ENCODE measurements at places on chromosomes 11 and 22.

GRCh38 chr22:20979243-20979809 lies 2.8 kb upstream of the LZTR1 start:
- peak; percentile 50 for DNase-seq

DNA sequence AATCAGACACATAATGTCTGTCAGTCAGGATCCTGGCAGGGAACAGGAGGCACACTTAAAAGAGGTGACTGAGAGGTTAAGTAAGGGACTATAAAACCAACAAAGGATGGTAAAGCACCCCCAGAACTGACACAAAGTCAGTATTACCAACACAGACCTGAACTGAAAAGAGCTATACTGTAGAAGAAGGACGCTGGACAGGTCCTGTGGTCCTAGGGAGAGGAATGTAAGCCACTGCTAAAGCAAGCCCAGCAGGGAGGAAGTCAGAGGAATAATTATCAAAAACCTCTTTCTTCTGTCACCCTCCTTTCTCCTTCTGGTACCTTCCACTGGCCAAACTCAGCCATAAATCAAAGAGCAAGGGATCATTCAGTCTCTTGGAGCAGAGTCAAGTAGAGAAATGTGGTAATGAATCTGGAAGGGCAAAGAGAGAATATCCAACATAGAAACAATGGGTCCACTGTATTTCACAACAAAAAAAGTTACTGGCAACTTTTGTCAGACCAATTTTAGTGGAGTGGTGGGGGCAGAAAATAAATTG lies 33.4 kb upstream of the ANGPTL5 start:
- DNase-seq = no peak

DNA sequence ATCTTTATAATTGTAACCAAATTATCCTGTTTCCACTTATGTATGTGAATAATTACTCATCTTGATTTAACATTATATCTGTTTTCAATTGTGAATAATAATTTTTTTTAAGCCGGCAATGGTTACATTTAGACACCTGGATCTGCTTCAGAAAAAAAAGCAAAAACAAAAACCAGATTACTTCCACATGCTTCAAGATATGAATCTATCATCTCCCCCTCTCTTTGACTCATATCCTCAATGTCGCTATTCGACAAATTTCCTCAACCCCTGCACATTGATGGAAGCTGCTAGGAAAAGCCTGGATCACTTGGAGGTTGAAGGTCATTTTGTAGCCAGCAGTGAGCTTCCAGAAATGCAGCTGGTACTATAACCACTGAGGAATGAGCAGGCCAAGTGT lies 42.7 kb downstream of the SLC1A2 start:
- no peak for DNase-seq

GRCh38 chr11:65183201-65183891 lies 1.6 kb downstream of the CAPN1 start:
- no peak for DNase-seq

DNA sequence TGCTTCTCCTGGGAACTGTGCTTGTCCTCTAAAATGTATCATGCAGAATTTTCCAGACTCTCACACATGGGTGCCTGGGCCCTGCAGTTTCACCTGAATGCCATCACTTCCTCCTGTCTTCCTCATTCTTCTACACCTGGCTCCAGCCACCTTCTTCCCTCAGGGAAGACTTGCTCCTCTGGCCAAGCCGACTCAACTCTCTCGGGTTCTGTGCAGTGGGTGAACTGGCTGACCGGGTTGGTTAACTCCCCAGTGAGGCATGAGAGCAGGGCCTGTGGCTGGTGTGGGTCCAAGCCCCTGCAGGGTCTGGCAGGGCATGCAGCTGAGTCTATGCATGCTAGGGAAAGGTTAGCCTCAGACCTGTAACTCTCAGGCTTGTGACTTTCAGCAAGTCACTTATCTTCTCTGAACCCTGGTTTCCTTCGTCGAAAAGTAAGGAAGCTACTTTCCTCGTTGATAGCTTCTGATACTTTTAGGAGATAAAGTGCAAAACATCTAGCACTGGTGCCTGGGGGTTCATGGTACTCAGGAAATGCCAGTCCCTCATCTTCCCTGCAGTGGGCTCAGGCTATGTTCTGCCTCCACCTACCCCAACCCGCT lies 11.9 kb downstream of the CD82 start:
- no peak for DNase-seq

GRCh38 chr11:86941871-86942599 lies 13.2 kb downstream of the FZD4 start:
- no peak for DNase-seq

DNA sequence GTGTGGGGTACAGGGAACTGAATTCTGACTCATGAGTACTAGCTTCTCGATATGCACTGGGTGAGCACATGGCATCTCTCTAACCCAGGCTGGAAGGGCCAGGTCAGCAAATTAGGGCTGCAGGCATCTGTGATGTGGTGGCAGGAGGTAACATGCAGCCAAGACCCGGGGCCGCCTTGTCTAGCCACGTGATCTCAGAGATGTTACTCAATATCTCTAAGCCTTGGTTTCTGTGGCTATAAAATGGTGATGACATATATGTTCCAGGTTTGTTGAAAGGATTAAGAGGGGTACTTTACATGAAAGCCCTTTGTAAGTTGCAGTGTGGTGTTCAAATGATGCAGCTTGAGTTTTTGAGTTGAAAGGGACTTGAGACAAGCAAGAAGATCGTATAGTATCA lies 3.2 kb downstream of the ST14 start:
- no peak for DNase-seq

DNA sequence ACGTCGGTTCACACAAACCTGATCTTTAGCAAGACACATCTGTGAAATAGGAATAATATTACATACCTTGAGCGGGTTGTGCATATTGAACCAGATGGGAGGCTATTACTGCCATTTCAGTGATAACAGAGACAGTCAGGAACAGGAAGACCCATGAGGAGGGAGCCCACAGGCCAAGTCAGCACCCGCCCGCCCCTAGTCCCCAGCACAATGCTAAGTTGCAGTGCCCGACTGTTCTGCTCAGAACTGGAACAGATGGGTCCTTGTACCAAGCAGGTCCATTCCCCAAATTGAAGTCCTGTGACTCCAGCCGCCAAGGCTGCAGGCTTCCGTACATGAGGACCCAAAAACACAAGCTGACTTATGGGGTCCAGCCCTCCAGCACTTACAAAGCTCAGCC lies 9.3 kb downstream of the CXCR5 start:
- DNase-seq = no peak

GRCh38 chr11:65254724-65255123 lies 7.0 kb upstream of the POLA2 start:
- DNase-seq = no peak

GRCh38 chr11:96112192-96113128 lies 188.6 kb upstream of the MTMR2 start:
- no peak for DNase-seq

GRCh38 chr22:20299746-20300136 lies 20.1 kb downstream of the DGCR6L start:
- DNase-seq = no peak

DNA sequence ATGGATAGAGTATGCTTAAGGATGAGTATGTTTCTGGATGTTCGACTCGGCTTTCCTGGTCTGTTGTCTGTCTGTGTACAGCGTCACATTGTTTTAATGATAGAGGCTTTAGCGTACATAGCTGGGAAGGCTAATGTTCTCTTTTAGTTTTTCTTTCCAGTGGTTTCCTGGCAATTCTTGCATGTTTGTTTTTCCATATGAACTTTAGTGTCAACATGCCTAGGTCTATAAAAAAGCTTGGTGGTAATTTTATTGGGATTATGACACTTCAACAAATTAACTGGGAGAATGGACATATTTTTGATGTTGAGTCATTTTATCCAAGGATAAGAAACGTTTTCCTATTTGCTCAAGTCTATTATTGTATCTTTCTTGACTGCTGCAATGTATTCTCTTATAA lies 17.6 kb downstream of the F2 start:
- no peak for DNase-seq

DNA sequence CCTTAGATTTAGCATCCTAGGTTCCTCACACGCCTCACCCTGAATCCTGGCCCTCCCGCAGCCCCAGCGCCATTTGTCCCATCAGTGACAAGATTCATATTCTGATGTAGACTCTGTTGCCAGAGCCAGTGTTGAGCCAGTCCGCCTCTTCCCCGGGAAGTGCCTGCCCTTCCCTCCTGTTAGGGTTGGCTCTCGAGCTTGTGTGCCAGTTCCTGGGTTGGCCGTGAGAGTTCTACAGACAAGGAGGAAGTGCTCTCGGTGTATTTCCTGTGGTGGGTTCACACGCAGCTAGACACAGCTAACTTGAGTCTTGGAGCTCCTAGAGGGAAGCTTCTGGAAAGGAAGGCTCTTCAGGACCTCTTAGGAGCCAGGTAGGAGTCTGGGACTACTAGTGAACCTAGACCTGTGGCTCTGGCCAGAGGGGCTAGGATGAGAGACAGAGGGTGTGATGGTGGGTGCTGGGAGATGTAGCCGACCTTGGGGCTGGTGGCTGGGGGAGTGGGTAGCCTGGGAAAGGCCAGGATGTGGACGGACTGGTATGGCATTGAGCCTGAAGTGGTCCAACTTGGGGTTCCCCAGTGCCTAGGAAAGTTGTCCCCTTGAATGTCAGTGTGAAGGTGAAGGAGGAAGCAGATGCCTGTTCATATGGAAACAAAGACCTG lies at the start of gene IL18BP:
TSS of gene IL18BP (plus strand) at position 261 of the 662 bp plus-strand sequence. CDS start 1,076 bp downstream, outside the sequence.
- DNase-seq = no peak

- no peak for DNase-seq
These were observed 4.9 kb upstream of the NUDT8 start for GRCh38 chr11:67634366-67635230.

DNA sequence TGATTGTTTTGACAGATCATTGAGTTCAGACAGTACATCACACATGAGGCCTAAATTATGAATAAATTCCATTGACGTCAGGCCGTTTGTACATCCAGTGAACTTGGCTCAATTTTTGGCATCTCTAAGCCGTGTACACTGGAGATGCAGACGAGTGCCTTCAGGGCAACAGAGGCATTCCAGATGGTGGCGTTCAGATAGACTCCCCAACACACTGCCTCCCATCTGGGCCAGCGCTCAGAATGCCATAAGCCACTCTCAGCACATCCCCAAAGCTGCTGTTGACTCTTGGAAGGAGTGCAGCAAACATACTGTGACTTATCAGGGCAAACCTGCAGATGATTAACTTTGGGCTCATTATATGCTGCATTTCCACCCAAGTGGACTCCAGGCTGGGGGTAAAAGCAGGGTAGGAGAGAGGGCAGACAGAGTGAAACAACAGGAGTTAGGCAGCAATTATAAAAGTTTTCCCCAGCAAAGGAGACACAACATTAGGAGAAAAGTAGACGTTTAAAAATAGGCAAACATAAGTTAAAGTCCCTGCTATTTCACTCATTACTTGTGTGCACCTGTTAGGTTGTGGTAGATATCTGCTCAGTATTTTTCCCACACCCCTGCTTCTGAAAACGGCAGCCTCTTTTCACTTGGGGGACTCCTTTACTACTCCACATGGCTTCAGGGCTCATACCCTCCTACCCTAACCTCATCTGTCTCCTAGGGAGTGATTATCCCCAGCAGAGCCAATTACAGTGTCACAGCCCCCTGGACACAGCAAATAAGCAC lies 60.2 kb upstream of the PDE3B start:
- no peak for DNase-seq

GRCh38 chr11:61955422-61956135 lies 5.4 kb downstream of the BEST1 start:
- no peak for DNase-seq

GRCh38 chr11:9739123-9739900 lies 75.4 kb downstream of the SWAP70 start:
- no peak for DNase-seq

DNA sequence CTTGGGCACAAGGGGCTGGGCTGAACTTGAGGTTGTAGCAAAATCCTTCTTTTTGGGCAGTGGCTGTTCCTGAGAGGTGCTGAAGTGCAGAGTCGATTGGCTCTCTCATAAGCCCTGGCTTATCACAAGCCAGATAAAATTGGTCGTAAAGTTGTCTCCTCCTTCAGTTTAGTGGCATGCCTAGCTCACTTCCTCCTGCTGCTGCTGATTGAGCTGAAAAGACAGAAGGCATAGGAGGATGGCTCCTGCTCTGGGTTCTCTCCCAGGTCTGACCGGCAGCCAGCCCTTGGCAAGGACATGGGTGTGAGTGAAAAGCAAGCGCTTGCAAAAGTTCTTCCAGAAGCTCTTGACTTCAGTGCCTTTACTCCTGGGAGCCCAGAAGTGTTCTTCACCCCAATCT lies 83.9 kb downstream of the LDLRAD3 start:
- no peak for DNase-seq

GRCh38 chr22:26452236-26453016 lies 23.4 kb downstream of the ASPHD2 start:
- DNase-seq = no peak

DNA sequence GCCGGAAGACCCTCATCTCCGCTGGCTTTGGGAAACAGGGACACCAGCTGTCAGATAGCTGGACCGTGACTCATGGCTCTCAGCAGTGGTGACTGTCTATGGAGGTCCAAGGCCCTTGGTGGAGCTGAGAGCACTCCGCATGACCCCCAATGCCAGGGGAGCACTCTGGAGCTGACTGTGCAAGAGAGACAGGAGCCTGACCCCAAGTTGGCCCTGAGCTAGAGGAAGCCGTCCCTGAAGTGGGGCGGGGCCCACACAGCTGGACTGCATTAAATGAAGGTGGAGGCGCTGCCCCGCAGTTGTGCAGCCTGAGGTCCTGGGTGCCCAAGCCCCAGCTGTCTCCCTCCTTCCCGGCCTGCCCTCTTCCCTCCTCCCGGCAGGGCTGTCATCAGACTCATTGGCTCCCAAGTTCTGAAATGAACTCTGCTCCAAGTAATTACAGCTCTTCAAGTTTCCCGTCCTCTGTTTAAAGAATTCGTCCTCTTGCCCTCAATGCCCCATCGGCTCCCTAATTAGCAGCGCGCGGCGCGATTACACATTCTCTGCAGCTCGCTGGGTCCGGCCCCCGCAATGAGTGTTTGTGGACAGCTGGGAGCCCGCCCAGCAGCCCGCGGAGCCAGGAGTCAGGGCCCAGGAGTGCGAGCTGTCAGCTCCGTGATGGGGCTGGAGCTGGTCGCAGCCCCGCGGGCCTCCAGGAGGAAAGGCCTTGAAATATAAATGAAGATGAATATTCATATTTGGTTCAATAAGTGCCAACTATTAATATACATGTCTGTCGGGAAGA lies 93.2 kb upstream of the LMO1 start:
- no peak for DNase-seq

DNA sequence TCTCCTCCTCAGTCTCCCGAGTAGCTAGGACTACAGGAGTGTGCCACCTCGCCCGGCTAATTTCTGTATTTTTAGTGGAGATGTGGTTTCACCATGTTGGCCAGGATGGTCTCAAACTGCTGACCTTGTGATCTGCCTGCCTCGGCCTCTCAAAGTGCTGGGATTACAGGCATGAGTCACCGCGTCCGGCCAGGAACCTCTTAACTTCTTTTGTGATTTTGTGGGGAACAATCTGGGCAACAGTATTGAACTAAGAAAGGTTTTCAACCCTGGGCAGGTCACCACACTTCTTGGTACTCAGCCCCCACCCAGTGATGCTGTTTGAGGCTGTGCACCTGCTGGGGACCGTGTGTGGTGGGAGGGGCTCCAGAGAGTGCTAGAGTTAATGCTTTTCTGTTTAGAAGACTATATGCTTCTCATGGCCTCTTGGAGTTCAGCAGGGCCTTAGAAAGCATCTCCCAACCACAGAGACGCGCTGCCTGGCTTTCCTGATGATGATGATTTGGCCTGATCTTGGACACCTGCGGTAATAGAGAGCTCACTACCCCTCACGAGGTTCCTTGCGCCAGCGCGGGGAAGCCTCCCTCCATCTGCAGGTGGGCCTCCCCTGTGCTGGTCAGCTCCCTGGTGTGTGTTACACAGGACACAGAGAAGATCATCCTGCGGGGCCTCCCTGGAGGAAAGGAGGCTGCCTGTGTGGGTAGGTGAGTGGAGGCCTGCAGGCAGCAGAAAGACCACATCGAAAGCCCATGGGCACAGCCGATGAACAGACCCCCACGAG lies 1.2 kb downstream of the DENND6B start:
- no peak for DNase-seq
